Fibroblast of skin of back (primary cell): ENCODE measurements at places on chromosomes 1 and 21.
A peak's percentile ranks its signal among the peaks of the same experiment; 100 is the strongest.

GRCh38 chr1:21318714-21319159, 28.5 kb upstream of the ECE1 start:
- DNase-seq, result peak; percentile 48

DNA sequence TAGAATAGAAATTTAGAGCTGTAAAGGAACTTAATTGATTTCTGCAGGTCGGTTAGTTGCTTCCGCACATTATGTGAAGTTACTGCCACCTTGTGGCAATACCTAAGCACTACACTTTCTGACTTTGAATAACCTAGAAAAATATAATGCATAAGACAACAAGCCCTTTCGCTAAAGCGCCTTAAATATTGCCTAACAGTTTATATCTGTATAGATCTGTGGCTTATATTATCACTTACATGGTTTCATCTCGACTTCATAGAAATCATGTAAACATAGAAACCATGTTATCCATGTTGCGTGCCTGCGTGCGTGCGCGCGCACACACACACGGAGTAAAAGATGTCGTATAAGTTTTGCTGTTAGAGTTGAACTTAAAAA, 10.9 kb upstream of the IFI16 start:
- DNase-seq, result peak; percentile 62

DNA sequence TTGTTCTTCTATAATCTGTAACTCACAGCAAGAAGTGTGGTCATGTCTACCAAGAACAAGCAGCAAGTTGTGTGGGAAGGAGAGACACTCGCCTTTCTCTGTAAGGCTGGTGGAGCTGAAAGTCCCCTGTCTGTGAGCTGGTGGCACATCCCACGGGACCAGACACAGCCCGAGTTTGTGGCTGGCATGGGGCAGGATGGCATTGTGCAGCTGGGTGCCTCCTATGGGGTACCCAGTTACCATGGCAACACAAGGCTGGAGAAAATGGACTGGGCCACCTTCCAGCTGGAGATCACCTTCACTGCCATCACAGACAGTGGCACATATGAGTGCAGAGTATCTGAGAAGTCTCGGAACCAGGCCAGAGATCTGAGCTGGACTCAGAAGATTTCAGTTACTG, 15.5 kb downstream of the CD101 start:
- DNase-seq, result no peak

- DNase-seq, result no peak
Observed at GRCh38 chr1:236030534-236030933, 34.4 kb downstream of the NID1 start.

- DNase-seq, result no peak
Observed at GRCh38 chr21:37210799-37211198, 56.3 kb downstream of the VPS26C start.

DNA sequence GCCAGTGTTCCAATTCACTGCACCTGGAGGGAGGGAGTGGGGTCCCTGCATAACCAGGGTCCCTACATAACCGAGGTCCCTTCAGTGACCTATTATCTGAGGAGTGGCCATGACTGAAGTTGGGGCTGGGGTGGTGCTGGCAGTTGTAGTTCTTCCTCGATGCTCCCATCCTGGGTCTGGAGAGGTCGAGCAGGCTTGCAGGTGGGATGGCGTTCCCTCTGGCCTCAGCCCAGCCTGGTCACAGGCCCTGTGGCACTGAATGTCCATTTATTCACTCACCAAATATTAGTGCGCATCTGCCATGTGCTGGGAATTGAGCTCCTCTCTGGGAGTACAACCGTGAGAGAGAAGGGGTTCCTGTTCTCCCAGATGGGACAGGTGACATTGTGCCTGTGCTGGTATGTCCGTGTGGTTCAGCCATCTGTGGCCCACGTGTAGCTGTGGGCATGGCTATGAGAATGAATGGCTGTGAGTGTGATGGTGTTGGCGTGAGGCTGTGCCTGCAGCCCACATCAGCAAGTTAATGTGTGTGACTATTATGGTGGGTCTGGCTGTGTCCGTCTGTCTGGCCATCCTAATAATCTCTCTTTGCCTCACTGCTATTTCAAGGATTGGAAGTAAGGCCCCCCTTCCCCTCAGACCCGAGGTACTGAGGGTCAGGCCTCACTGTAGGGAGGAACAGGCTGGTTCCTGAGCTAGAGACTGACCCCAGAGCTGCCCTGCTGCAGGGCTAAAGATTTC, 3.9 kb upstream of the SLC6A9 start:
- no peak for DNase-seq
